ENCODE measurements at places on chromosomes 11 and 22.

- DNase-seq, result no peak
- H3K36me3 ChIP-seq, result no peaks in the 10 kb centered on the region
- H3K4me1 ChIP-seq, result no peaks in the 10 kb centered on the region
- H3K27ac ChIP-seq, result no peak overlapping the region
Measured at GRCh38 chr22:16936625-16937024, 71.4 kb downstream of the GAB4 start.

DNA sequence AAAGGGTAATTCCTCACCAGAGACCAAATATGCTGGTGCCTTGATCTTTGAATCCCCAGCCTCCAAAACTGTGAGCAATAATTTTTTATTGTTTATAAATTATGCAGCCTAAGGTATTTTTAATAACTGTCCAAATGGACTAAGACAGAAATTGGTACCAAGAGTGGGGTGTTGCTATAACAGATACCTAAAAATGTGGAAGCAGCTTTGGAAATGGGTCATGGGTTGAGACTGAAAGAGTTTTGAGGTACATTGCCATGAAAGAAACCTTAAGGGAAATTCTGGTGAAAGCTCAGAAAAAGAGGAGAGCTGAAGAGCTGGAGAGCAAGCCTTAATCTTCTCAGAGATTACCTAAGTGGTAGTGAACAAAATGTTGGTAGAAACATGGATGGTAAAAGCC is 378.2 kb downstream of the NXPE2 start:
- no peaks in the 10 kb centered on the region for H3K27me3 ChIP-seq
- no peak overlapping the region for H3K4me3 ChIP-seq
- H3K36me3 ChIP-seq, result peaks cover 11% of the 10 kb centered on the region
- no peak for DNase-seq
- H3K27ac ChIP-seq, result no peak overlapping the region
- no peaks in the 10 kb centered on the region for H3K4me1 ChIP-seq

DNA sequence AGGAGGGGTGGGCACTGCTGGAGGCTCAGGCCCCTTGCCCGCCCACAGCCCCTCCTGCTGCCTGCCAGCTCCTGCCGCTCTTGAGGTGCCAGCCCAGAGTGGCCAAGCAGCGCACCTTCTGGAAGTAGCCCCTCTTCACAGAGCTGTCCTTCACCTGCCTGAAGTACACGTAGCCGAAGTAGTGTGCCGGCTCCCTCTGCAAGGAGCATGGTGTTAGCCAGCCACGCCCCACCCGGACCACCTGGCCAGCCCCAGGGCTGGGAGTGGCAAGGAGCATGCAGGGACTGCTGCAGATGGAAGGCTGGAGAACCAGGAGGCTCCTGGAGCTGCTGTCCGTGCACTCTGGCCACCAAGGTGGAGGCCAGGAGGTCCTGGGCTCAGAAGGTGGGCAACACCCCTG is 9.6 kb downstream of the DENND6B start:
- no peaks in the 10 kb centered on the region for H3K27me3 ChIP-seq
- DNase-seq, result no peak
- no peak overlapping the region for H3K4me3 ChIP-seq
- H3K27ac ChIP-seq, result no peak overlapping the region
- H3K4me1 ChIP-seq, result peaks cover 22% of the 10 kb centered on the region

DNA sequence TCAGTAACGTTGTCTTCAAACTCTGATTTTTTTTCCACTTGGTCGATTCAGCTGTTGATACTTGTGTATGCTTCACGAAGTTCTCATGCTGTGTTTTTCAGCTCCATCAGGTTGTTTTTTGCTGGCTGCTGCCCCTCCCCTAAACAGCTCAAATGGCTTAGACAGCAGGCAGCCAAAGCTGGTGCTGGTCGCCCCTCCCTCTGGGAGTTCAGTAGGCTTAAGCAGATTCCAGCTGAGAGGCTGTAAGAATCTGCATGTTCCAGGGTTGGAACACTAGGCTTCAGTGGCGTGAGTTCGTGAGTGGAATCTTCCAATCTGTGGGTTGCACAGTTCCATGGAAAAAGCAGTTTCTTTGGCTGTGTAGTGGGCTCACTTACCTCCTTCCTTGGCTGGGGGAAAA is 10.3 kb upstream of the FIBIN start:
- peaks cover 6% of the 10 kb centered on the region for H3K36me3 ChIP-seq
- H3K4me3 ChIP-seq, result no peak overlapping the region

- no peak for DNase-seq
- peaks cover 12% of the 10 kb centered on the region for H3K36me3 ChIP-seq
- no peaks in the 10 kb centered on the region for H3K27me3 ChIP-seq
- H3K4me3 ChIP-seq, result no peak overlapping the region
- H3K4me1 ChIP-seq, result no peaks in the 10 kb centered on the region
- no peak overlapping the region for H3K27ac ChIP-seq
Measured at GRCh38 chr11:47788181-47788580, 21.0 kb upstream of the FNBP4 start.

Data from naive thymus-derived CD8-positive, alpha-beta T cell (primary cell).